BJ (cell line): ENCODE measurements at places on chromosomes 13 and 19.

DNA sequence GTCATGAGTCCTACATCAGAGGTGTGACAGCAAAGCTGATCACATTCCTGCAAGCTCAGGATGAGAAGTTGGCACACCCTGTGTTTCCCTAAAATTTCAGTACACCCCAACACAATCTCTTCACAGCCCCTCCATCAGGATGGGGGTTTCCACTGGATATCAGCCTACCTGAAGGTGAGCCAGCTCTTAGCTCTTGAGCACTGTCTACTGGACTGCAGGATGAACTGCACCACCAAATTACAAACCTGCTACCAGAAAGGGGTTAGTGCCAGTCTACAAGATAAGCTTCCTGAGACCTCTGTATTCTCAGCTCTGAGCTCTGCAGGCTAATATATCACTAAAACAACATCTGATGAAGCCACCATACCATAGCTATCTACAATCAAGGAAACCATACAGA is 1616.2 kb upstream of the SPRY2 start:
- no peak for DNase-seq

DNA sequence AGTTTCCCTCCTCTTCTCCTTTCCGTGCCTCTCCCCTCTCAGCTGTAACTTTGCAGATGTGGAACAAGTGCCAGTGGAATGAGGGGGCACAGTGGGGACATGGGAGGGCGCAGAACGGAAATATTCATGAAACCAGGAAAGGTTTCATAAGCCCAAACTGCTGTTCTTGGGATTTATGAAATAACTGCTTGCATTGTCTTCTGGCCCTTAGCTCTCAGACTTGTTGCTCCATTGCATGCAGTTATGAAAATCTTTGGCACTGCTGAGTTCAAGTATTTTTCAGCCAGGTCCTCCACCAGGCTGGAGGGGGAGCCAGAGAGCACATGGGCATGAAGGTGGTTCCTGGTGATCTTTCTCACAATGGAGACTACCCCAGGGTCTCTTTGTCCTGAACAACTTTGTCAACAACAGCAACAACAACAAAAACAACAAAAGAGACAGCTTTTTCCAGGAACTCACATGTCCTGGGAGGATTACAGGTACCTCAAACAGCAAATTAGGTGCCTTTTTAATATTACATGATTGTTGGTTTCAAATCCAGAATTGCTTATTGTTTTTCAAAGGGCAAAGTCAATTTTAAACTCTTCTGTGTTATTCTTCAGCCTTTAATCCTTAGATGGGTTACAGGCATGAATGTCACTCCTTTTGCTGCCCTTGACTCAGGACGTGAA is 1.5 kb downstream of the RGCC start:
- no peak for DNase-seq

- DNase-seq = no peak
Measured at GRCh38 chr19:29855087-29855486, 43.3 kb downstream of the CCNE1 start.

DNA sequence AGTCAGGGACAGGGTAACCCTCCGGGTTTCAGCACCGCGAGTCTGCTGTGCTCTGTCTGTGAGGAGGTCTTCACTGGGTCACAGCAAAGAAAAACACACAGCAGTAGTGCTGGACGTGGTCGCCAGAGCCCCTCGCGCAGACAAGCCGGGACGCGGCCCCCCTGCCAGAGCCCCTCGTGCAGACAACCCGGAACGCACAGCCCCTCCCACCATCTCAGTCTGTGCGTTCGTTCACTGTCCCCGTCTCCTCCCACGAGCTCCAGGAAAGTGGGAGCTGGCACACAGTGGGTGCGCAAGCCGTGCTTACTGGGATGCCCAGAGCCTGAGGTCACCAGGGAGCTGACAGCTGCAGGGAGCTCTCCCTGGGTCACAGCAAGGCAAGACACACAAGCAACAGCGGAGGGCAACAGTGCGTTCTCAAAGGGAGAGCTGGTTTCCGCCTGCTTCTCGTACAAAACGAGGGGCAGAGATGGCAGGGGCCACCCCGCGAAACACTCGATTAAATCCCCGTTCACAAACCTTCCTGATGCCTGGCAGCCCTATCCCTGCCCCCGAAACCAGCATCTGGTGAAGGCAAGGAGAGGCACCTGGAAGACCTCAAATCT is 3.2 kb upstream of the PLPP2 start:
- DNase-seq = no peak

DNA sequence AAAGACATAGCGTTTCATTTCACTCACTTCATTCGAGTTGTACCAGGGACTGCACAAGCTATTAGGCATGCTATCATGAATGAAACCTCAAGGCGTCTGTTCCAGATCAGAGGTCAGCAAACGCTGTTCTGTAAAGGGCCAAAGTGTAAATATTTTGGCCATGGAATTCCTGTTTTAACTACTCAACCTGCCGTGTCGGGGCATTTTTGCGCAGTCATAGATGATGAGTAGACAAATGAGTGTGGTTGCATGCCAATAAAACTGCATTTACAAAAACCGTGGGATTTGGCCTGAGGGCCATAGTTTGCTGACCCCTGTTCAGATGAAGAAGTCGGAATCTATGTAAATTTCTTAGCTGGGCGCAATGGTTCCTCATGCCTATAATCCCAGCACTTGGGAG is 6.5 kb downstream of the INSR start:
- no peak for DNase-seq

- DNase-seq = no peak
Measured at GRCh38 chr19:48813123-48813913, 2.5 kb upstream of the BCAT2 start.

DNA sequence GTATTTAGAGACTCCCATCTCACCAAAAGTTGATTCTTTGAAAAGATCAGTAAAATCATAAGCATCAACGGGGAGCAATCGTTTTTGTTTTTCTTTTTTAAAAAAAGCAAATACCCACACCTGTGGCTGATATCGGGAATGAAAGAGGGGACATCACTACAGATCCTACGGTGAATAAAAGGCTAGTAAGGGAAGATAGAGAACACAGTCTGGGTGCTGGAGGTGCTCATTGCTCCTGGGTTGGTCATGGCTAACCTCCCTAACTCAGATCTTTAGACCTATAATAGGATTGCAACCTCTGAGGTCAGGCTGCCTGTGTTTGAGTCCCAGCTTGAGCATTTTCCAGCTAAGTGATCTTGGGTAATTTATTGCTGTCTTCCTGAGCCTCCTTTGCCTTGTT is 1.1 kb downstream of the EHD2 start:
- no peak for DNase-seq

GRCh38 chr19:41441321-41441945 is 1.5 kb upstream of the ERICH4 start:
- no peak for DNase-seq

GRCh38 chr13:39210961-39211534 is 172.8 kb downstream of the NHLRC3 start:
- DNase-seq = no peak

GRCh38 chr19:19372656-19373416 is 32.6 kb upstream of the GATAD2A start:
- DNase-seq = no peak

DNA sequence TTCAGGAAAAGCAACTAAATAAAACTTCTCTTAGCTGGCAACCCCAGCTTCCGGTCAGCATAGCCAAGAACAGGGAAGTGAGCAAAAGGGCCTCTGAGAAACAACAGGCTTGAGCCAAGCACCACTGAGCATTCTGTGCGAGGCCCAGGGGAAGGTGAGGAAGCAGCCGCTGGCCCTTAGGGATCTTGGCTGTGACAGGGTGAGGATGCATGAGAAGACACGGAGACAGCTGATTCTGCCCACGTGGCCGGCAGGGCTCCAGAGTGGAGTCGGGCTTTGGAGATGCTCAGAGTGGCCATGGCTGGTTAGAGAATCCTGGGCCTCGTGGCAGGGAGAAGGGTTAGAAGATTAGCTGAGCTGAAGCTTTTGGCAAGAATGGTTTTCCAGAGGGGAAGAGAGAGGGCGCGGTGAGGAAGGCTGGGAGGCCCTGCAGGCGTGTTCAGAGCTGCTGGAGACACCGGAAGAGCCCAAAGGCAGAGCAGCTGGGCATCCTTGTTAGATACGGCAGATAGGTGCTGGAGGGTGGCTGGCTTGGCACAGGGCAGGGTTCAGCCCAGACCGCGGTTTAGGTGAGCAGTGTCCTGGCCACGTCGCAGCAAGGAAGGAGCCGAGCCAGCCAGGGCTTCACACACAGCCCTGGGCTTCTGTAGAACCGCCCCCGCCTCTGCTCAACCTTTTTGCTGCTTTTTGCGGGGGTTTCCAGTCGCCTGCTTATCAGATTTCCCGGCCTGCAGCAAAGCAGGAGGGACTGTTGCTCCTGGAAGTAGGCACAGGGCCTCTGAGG is 17.3 kb downstream of the UPF1 start:
- DNase-seq = no peak

DNA sequence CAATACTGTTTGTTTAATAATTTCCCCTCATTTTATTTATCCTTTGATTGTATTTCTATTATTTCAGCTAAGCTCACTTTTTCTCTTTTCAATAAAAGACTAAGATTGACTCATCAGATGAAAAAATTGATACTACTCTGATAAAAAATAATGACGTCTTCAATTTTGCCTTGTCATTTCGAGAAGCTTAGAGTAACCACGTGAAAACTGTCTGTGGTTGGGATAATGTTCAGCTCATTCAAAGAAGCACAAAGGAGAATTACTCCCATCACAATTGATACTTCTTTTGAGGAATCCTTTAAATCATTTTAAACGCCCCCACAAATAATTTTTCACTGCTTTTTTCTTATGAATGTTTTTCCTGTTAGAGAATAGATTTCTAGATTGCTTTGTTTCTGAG is 318.7 kb upstream of the SLITRK1 start:
- DNase-seq = no peak

DNA sequence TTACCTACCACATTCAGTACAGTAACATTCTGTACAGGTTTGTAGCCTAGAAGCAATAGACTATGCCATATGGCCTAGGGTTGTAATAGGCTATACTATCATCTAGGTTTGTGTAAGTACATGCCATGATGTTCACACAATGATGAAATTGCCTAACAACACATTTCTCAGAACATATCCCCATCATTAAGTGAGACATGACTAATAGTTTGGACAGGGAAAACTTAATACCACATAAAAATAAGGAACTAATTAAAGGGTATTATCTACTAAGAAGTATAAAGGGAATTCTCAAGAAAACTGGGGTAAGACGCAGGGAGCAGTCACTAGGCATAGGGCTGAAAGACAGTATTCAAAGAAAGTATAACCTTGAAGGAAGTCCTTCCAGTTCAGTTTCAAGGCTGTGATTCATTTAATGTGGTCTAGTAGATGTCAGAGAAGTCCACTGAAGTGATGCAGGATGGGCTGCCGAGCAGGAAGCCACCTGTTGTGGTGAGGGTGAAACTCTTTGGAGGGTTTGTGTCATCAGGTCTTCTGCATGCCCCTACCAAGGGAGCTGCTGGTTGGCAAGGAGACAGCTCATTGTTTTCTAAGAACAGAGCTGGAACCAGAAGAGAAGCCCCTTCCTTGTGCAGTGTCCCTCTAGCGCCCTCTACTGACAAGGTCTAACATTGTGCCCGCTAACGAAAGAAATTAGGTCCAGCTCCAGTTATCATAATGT is 122.9 kb downstream of the OLFM4 start:
- DNase-seq = no peak

DNA sequence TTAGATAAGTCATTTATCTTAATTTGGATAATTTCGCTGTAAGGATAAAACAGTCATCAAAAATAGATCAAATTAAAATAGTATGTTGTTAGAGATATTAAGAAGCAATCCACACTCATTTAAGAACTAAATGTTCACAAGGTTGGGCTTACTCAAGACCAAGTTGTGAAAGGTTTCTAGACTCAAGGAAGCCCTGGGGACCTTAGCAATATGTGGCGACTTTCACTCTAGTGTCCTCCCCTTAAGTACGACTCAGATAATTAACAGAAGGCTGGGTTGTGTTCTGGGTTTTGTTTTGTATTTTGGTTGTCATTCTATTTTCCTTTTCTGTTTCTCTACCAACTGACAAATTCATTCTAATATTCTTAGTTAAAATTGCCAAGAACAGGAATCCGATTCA is 1008.0 kb downstream of the PCDH9 start:
- DNase-seq = no peak
